ENCODE measurements at places on chromosomes 12 and 14. TPM values are rescaled to one million over a fixed set of nuclear protein-coding genes. Genes with fewer than 3 reads are reported as not detected.

EIF5 gene
- 260 TPM for total RNA-seq

GRCh38 chr12:71315328-71315985 is 124.1 kb upstream of the LGR5 start:
- DNase-seq: no peak
- no peaks in the 10 kb centered on the region for H3K27me3 ChIP-seq
- H3K4me1 ChIP-seq: no peaks in the 10 kb centered on the region
- H3K27ac ChIP-seq: no peak overlapping the region
- no peak overlapping the region for H3K4me3 ChIP-seq
- no peaks in the 10 kb centered on the region for H3K36me3 ChIP-seq

DNA sequence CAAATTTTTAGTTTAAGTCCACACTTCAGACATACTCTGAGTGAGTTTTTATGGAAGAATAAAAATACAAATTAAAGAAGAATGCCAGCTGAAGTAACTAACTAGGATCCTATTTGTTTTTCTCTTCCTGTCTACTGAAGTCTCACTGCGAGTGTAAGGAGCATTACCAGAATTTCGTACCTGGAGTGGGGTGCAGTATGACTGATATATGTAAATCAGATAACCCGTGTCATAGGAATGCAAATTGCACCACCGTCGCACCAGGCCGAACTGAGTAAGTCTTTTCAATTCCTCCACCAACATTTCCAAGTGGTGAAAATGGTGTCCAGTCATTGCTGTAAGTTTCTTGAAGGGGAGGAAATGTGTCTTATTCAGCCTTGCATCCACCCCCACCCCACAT is 52.9 kb downstream of the STAB2 start:
- no peaks in the 10 kb centered on the region for H3K36me3 ChIP-seq
- no peak overlapping the region for H3K27ac ChIP-seq
- no peak for DNase-seq
- H3K4me1 ChIP-seq: no peaks in the 10 kb centered on the region
- no peak overlapping the region for H3K4me3 ChIP-seq

GRCh38 chr12:25276199-25276937 is 25.6 kb upstream of the KRAS start:
- H3K4me3 ChIP-seq: no peak overlapping the region
- no peaks in the 10 kb centered on the region for H3K27me3 ChIP-seq
- H3K27ac ChIP-seq: no peak overlapping the region
- no peaks in the 10 kb centered on the region for H3K36me3 ChIP-seq
- peaks cover 5% of the 10 kb centered on the region for H3K4me1 ChIP-seq

- no peak overlapping the region for H3K4me3 ChIP-seq
- no peak overlapping the region for H3K27ac ChIP-seq
- H3K4me1 ChIP-seq: no peaks in the 10 kb centered on the region
- peaks cover 97% of the 10 kb centered on the region for H3K27me3 ChIP-seq
Measured at GRCh38 chr14:94867946-94868771, 98.2 kb upstream of the GSC start.

TMEM132D gene
- not detected for total RNA-seq

TMEM30B gene
- 0.22 TPM for total RNA-seq

CLEC4A gene
- total RNA-seq: 1.5 TPM

SERPINA10 gene
- not detected for total RNA-seq

- peak; percentile 24 for DNase-seq
- H3K4me1 ChIP-seq: no peaks in the 10 kb centered on the region
- peaks cover 69% of the 10 kb centered on the region for H3K27me3 ChIP-seq
- no peaks in the 10 kb centered on the region for H3K36me3 ChIP-seq
- no peak overlapping the region for H3K4me3 ChIP-seq
Measured at GRCh38 chr14:98946940-98947339, 325.1 kb downstream of the BCL11B start.
